M059J (cell line): ENCODE measurements at places on chromosomes 2 and 18.

- no peak for DNase-seq
These were observed 26.7 kb downstream of the STARD6 start for GRCh38 chr18:54330768-54331548.

GRCh38 chr18:12376754-12377555 lies at the start of gene AFG3L2:
Gene AFG3L2 (minus strand): TSS chr18:12377227. CDS start chr18:12377082, 145 bp downstream.
- peak; percentile 97 for DNase-seq

DNA sequence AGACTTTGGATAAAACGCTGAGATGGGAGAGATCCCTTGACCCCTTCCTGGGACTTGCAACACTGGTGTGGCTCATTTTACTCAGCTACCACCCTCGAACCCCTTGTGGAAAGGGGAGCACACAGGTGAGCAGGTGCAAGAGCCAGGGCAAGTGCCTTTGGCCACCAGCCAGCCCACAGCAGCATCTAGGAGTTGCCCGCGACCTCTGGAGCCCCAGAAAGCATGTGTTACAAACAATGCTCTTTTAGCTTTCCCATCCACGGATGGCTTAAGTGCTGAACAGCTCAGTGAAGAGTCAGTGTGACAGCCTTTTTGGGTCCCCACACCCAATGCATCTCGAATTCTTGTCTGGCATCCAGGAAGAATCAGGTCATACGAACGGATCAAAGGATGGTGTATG lies 197.8 kb downstream of the MEMO1 start:
- no peak for DNase-seq

DNA sequence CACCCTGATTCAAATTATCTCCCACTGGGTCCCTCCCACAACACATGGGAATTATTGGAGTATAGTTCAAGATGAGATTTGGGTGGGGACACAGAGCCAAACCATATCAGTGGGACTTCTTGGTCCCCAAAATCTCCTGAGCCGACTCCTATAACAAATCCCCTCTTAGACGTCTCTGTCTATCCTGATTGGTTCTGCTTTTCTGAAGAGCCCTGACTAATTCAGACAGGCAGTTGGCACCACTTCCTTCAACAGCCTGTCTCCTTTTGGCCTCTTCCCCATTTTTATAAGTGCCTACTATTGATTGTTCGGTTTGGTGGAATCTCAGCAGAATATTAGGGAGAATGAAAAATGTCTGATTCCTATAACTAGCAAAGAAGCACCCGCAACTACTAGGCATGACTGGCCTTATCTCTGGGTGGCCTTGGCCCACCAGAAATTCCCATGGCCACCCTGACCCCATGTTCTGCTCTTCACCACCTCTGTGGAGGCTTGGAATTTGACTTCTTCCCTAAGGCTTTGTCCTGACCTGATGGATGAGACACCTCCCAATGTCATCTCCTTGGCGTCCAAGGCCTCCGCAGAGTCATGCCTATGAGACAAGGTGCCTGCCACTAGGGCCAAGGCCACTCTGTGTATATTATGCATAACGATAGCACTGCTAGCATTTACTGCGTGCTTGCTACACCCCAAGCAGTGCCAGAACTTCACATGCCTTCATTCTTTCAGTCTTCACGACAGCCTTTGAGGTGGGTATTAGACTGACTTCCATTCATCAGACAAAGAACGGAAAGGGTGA lies 218.9 kb upstream of the COPS8 start:
- DNase-seq = no peak

DNA sequence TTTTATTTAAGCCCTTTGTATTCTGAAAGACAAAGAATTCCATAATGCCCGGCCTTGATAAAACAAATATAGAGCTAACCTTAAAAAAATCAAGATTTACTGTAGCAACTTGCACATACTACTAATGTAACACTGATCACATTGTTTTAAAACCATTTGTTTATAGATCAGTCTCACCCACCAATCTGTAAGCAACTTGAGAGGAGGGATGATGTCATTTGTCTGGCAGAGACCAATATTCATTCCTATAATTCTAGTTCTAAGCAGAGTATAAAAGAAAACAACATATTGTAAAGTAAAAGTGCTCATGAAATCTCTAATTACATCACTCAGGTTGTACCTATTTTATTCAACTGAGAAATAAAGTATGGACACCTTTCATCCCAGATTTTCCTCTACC lies 380.6 kb downstream of the TGIF1 start:
- DNase-seq = no peak

DNA sequence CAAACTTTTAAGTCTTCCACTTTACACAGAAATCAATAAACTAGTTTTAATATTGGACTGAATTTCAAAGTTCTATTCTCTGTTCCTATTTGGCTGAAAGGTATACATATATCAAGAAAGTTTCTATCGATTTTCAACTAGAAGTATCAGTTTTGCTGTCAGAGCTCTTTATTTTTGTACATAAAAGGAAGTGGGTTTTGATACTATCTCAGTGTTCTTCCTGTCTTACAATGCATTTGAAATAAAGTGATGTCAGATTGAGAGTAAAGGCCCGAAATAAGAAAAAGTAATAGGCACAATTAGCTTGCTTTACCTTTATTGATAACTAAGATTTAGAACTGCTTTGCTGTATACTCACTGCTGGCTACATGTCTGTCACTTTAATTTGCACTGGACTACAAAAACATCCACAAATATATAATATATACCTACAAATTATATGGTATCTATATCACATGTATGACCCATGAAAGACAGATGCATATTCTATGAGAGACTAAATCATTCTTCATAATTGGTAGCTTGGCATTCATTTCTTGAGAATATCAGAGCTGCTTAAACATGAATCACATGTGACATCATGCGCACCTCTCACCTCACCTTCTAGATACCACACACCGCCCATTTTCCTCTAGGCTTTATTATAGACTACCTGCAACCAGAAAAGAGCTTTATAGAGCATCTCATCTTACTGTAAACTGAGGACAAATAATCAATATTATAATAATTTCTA lies 83.6 kb downstream of the ASXL2 start:
- no peak for DNase-seq

DNA sequence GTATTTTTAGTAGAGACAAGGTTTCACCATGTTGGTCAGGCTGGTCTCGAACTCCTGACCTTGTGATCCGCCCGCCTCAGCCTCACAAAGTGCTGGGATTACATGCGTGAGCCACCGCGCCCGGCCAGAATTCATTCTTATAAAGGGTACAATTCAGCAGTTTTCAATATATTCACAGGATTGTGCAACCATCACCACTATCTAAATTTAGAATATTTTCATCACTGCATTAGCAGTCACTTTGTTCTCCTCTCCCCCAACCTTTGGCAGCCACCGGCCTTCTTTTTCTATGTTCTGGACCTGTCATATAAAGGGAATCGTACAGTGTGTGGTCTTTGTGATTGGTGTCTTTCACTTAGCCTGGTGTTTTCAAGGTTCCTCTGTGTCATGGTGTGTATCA lies 40.7 kb downstream of the TCF7L1 start:
- no peak for DNase-seq

DNA sequence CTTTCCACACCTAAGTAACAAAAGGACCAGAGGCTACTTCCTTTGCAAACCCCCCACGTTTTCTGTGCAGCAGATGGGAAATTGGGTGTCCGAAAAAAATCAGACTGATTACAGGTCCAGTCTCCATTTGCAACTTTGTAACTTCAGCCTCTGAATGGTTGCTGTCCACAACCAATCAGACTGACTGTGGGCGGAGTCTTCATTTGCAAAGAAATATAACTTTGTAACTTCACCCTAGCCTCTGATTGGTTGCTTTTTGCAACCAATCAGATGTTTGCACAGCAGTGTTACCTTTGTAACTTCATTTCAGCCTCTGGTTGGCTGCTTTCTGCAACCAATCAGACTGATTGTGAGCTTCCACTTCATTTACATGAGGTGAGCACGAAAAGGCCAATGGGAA lies 27.8 kb upstream of the CACNB4 start:
- DNase-seq = no peak

GRCh38 chr2:18519914-18520450 lies 40.5 kb downstream of the RDH14 start:
- no peak for DNase-seq

- peak; percentile 67 for DNase-seq
These were observed 176.9 kb upstream of the MC4R start for GRCh38 chr18:60549338-60549960.

- no peak for DNase-seq
These were observed 69.4 kb downstream of the TWSG1 start for GRCh38 chr18:9403795-9404564.

- DNase-seq = peak; percentile 69
These were observed 41.2 kb upstream of the HNRNPA3 start for GRCh38 chr2:177171418-177171865.

- no peak for DNase-seq
These were observed 8.8 kb downstream of the RETREG2 start for GRCh38 chr2:219186754-219187456.

GRCh38 chr2:238997684-238998083 lies 149.8 kb downstream of the TWIST2 start:
- no peak for DNase-seq

DNA sequence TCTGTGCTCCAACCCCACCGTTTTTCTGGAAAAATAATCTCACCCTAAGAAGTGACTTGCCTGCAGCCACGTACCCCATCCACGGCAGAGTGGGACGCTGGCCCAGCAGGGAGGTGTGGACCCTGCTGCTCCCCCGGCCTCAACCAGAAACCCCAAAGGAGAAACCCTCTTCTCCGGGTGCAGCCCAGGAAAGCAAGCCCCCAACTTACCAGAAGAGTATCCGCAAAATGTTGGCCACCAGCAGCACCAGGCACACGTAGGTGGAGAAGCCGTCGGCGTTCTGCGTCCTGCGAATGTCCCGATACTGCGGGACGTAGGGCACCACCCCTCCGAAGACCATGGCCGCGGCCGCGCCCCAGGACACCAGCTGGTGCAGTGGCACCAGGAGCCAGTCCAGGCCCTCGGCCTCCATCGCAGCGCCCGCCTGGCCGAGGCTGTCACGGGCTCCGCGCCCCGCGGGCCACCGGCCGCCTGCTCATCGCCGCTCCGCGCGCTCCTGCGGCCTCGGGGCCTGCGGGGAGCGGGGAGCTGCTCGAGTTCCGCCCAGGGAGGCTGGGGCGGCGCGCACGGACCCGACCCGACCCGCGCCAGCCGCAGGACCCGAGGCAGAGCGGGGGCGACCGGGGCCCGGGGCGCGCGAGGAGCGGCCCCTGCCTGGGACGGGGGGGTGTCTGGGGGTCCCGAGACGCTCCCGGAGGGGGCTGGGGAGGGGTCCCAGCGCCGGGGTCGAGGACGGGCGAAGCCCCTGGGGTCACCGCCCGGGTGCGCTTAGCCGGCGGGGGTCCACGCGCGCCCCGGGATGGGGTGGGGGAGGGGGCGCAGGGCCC lies 725 bp downstream of the SLC66A2 start:
- DNase-seq = peak; percentile 43

GRCh38 chr2:151945186-151945585 lies 117.0 kb upstream of the ARL5A start:
- no peak for DNase-seq

DNA sequence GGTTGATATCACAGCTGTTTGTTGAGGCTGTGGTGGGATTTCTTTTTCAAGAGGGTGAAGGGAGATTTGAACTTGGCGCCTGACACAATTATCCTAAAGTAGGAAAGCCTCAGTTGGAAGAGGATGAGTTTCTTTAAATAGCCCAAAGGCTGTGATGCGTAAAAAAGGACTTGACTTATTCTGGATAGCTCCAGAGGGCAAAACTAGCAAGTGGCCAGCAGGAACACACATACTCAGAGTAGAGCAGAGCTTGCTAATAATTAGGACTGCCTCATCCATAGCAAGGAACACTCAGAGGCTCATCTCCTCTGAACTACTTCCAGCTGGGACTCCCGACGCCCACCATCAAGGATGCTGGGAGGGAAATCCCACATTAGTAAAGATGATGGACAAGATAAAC lies 74.0 kb downstream of the AFF3 start:
- DNase-seq = peak; percentile 14

DNA sequence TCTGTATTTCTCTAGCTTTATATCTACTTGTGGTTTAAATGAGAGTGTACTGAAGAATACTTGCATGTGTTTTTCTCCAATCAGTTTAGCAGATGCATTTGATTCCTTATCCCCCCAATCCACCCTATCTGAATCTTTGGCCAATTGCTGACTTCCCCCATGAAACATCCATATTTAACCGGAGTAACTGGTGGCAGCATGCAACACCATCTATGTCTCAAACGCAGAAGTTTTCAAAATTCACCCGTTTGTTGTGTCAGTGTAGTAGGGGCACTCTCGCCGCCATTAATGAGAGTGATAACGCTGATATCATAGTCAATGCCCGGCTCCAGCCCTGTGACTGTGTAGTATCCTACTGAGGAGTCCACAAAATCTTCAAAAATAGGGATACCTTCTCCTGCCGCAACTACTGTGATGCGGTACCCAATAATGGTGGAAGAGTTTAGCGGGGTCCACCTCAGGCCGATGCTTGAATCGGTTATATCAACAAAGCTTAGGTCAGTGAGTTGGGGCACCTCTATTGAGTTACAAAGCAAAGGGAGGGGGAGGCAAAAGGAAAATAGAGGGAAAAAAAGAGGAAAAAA lies 43.1 kb downstream of the FN1 start:
- no peak for DNase-seq

DNA sequence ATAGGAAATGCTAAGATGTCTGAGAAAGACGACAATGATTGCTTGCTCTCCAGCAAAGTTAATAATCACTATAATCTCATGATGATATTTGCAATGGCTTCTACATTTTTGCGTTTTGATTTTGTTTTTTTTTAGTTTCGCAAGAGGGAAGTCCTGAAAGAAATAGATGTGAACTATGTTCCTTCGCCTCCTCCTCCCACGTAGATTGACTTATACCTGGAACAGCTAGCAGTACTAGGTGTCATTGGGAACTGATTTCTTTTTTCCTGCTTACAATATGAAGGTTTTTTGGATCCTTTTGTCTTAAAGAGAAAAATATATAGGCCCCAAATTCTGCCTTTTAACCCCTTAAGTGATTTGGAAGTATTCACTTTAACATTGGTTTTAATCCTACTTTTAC lies 26.7 kb downstream of the ITPRID2 start:
- no peak for DNase-seq

DNA sequence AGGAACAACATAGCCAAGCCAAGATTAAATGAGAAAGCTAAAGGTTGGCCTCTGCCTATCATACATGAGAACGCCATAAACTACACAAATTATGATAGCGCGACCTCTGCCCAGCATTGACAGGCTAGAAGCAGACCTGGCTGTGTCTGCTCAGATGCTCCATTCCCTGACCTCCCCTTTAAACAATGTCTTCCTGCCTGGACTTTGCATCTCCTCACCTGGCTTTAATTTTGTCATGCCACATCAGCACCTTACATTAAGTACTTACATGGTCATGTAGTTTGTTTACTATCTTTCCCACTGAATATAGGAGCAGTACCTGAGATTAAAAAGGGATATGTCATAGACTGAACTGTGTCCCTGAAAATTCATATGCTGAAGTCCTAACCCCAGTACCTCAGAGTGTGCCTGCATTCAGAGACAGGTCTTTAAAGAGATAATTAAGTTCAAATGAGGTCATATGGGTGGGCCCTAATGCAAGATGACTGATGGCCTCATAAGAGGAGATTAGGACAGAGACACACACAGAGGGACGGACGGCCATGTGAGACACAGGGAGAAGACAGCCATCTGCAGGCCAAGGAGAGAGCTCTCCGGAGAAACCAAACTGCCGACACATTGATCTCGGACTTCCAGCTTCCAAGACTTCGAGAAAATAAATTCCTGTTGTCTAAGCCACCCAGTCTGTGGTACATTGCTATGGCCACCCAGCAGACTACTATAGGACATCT lies 103.7 kb downstream of the BIN1 start:
- no peak for DNase-seq
